ENCODE measurements at places on chromosomes 3 and 15. TPM values are rescaled to one million over a fixed set of nuclear protein-coding genes. Genes with fewer than 3 reads are reported as not detected.

The EXD1 gene
- not detected for total RNA-seq

The CLEC3B gene
- 9.6 TPM for total RNA-seq

The HCLS1 gene
- 9.2 TPM for total RNA-seq

The SNAPC5 gene
- 17.2 TPM for total RNA-seq

The PLAAT1 gene
- total RNA-seq = not detected

The UPK1B gene
- total RNA-seq = not detected

The TLR9 gene
- total RNA-seq = 0.27 TPM

The P2RY1 gene
- 27.8 TPM for total RNA-seq

The MAGEL2 gene
- total RNA-seq = 0.10 TPM

The GPR149 gene
- total RNA-seq = not detected

The KLF13 gene
- total RNA-seq = 92.3 TPM

The IL1RAP gene
- total RNA-seq = 5.0 TPM

The VGLL3 gene
- total RNA-seq = 8.0 TPM

The VIPR1 gene
- total RNA-seq = 98.0 TPM

The DUOXA2 gene
- 48.5 TPM for total RNA-seq

The XXYLT1 gene
- total RNA-seq = 10.9 TPM

The IGDCC3 gene
- 0.12 TPM for total RNA-seq

The ZNF660 gene
- 0.57 TPM for total RNA-seq

The PIGBOS1 gene
- 13.0 TPM for total RNA-seq

The MON1A gene
- 4.5 TPM for total RNA-seq

The CRBN gene
- 47.7 TPM for total RNA-seq

The MUC4 gene
- 150 TPM for total RNA-seq

The CHCHD4 gene
- total RNA-seq = 25.4 TPM

The SLC22A13 gene
- total RNA-seq = 0.27 TPM

The THBS1 gene
- 162 TPM for total RNA-seq

The DNAH1 gene
- 7.0 TPM for total RNA-seq

The ZNF717 gene
- total RNA-seq = 10.5 TPM

The SEMA4B gene
- 102 TPM for total RNA-seq

The H1-8 gene
- total RNA-seq = not detected

The AGBL1 gene
- total RNA-seq = 0.24 TPM

The ATP13A5 gene
- total RNA-seq = 0.37 TPM

The MYZAP gene
- 11.7 TPM for total RNA-seq

The PARP9 gene
- 28.0 TPM for total RNA-seq

The EPHB3 gene
- total RNA-seq = 64.2 TPM

The KIF15 gene
- total RNA-seq = 5.9 TPM

The EFHB gene
- 1.7 TPM for total RNA-seq

The OGG1 gene
- 24.9 TPM for total RNA-seq

The ATP2B2 gene
- 0.07 TPM for total RNA-seq

The TRIM71 gene
- not detected for total RNA-seq

The TMEM42 gene
- total RNA-seq = 10.0 TPM

The SLC2A2 gene
- total RNA-seq = 0.27 TPM

The PPP1R14D gene
- total RNA-seq = 137 TPM

The HOMER2 gene
- total RNA-seq = 2.4 TPM

The HIGD2B gene
- not detected for total RNA-seq

The MYLK gene
- total RNA-seq = 58.8 TPM

The CIDEC gene
- 8.9 TPM for total RNA-seq

The FAM174B gene
- total RNA-seq = 25.7 TPM

The TRIP4 gene
- 32.4 TPM for total RNA-seq

The PRSS50 gene
- total RNA-seq = not detected

The ENTPD3 gene
- total RNA-seq = 2.3 TPM

The ARGFX gene
- total RNA-seq = not detected

The RNF7 gene
- 148 TPM for total RNA-seq

The PPP2R3A gene
- 10.9 TPM for total RNA-seq

The ZPLD1 gene
- 0.05 TPM for total RNA-seq

The GOLGA6L4 gene
- total RNA-seq = 1.3 TPM

The STRC gene
- 0.74 TPM for total RNA-seq
